Central memory CD4-positive, alpha-beta T cell (primary cell): ENCODE measurements at places on chromosomes 4 and X.

- DNase-seq = no peak
Measured at GRCh38 chr4:109703664-109704361, 568 bp upstream of the CASP6 start.

DNA sequence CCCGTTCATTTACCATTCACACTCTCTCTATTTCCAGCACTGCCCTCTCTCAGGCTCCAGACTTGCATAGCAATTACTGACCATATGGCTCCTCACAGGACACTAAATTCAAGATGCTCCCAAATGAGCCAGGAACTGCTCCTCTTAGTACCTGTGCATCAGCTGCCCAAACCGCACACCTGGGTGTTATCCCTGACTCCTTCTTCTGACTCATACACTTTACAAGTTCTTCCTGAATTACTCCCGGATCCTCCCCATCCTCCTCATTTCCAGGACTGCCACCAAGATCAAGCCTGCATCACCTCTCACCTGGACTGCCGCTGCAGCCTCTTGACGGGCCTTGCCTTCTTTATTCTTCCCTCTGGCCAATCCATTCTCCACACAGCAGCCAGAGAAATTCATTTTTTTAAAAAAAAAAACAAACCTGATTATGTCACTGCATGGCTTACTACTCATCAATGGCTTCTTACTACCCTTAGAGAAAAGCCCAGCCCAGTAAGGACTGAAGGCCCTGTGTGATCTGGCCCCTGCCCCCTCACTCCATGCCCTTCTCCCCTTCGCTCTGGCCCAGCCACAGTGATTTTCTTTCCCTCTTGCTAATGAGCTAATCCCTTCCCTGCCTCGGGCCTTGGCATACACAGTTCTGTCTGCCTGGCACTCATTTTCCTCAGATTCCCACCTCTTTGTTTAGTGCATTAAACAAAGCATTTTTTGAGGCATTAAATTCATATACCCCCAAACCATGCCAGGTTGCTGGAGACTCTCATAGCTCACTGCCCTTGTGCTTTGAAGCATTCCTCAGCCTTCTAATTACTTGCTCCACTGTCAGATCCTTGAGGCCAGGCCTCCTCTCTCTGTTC is 92.0 kb downstream of the PDGFRA start:
- no peak for DNase-seq

GRCh38 chrX:129833153-129833990 is 10.3 kb downstream of the ZDHHC9 start:
- no peak for DNase-seq

GRCh38 chr4:81688085-81688484 is 216.4 kb upstream of the RASGEF1B start:
- DNase-seq = no peak

- no peak for DNase-seq
Measured at GRCh38 chr4:101289306-101289705, 58.0 kb downstream of the PPP3CA start.

DNA sequence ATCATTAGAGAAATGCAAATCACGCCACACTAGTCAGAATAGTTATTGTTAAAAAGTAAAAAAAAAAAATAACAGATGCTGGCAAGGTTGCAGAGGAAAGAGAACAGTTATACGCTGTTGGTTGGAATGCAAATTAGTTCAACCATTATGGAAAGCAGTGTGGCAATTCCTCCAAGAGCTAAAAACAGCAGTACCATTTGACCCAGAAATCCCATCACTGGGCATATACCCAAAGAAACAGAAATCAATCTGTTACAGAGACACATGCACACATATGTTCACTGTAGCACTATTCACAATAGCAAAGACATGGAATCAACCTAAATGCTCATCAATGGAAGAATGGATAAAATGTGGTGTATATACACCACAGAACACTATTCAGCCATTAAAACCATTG is 388.7 kb upstream of the FMR1 start:
- no peak for DNase-seq

- DNase-seq = no peak
Measured at GRCh38 chr4:54840992-54841768, 183.4 kb downstream of the KIT start.

DNA sequence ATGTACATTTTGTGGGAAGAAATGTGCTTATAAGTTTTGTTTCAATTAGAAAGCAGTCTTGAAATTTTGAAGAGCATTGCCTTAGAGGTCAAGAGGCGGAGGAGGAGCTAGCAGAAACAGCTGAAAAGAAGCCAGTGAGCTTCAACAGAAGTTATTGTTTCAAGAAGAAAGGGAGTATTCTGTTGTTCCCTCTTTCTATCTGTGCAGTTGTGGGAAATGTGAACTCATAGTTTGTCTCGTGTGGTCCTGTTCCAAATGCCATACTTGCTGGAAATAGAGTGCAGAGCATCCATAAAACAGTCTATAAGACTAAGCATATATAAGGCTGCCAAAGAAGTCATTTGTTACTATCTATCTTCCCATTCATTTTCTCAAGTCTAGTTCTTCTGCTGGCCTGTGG is 1015.7 kb downstream of the DMD start:
- DNase-seq = no peak

GRCh38 chr4:175540151-175540550 is 271.9 kb downstream of the GPM6A start:
- DNase-seq = no peak

GRCh38 chr4:106993827-106994226 is 42.3 kb downstream of the DKK2 start:
- DNase-seq = no peak

DNA sequence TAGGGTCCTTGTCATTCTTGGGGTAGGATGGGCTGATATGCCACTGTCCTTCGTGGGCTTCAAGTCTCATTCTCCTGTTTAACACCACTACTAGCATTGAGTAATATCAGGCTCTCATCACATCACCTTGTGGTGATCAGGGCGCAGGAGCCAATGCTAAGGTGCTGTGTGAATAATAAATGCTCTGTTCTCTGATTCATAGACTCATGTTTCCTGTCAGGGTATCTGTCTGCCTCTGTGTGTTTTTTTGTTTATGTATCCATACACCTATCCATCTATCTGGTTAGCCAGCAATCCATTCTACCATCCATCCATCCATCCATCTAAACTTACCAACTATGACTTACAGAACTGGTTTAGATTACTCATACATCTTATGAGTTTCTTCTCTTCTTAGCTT is 525.1 kb upstream of the ATOH1 start:
- DNase-seq = no peak

DNA sequence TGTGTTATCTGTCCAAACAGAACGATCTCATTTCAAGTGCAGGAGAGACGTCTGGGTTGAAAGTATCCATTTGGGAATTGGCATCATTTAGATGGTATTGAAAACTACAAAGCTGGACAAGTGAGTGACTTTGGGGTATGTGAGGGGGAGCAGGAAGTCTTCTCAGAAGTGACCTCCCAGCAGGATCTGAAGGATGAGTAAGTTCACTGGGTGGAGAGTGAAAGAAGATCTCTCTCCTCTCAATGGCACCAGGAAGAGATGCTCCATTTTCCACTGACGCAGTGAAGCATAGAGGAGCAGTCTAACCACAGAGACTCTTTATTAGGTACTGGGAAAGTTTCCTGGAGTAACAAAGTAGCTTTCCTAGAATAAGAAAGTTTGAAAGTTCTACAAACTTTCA is 161.0 kb downstream of the CPE start:
- DNase-seq = no peak

DNA sequence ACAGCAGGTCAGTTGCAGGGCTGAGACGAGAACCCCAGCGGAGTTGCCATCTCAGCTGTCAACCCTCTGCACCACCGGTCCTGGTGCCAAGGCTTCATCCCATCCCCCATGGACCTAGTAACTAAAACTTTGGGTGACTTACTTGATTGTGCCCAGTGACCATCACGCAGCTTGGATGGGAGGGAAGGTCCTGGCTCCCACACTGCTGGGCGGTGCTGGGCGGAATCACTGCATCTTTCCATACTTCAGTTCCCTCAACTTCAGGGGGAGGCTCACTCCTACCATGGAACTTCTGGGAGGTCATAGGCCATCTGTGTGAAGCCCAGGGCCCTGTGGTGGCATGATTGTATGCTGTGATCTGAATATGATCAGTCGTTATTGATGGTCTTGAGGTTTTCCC is 26.2 kb upstream of the JAKMIP1 start:
- DNase-seq = no peak

DNA sequence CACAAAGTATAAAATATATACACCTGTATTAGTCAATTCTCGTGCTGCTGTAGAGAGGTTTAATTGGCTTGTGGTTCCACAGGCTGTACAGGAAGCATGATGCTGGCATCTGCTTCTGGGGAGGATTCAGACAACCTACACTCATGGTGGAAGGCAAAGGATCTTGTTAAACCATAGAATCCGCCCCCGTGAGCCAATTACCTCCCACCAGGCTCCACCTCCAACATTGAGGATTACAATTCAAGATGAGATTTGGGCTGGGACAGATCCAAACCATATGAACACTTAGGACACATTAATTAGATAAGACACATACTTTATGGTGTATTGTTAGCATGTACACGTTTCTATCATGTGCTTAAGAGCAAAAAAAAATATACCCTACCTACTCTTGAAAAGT is 22.1 kb upstream of the SORBS2 start:
- no peak for DNase-seq

GRCh38 chr4:13544606-13545393 is 492 bp upstream of the NKX3-2 start:
- no peak for DNase-seq
